CD8-positive, alpha-beta memory T cell (primary cell): ENCODE measurements at places on chromosomes 5 and 9. TPM values are rescaled to one million over a fixed set of nuclear protein-coding genes. Genes with fewer than 3 reads are reported as not detected.

DNA sequence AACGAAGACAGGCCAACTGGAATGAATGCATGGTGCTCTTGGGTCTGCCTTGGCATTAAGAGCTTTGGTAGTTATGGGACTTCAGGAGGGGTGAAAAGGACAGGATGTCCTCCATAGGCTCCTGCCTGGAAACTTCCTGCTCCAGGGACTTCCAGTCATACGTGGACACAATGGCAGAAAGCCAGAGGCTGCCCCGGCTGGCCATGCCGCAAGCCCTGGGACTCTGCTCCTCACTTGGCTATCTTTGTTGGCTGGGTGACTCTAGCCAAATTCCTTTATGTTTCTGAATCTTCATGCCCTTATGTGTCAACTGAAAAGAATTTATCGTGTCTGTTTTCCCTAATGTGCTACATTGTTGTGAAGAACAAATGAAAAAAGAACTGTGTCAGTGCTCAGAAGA, 136.9 kb downstream of the SIL1 start:
- no peak overlapping the region for H3K4me3 ChIP-seq
- H3K4me1 ChIP-seq = no peaks in the 10 kb centered on the region
- H3K27me3 ChIP-seq = no peaks in the 10 kb centered on the region
- H3K36me3 ChIP-seq = no peaks in the 10 kb centered on the region
- no peak for DNase-seq

Gene PCAT7
- total RNA-seq = not detected

DNA sequence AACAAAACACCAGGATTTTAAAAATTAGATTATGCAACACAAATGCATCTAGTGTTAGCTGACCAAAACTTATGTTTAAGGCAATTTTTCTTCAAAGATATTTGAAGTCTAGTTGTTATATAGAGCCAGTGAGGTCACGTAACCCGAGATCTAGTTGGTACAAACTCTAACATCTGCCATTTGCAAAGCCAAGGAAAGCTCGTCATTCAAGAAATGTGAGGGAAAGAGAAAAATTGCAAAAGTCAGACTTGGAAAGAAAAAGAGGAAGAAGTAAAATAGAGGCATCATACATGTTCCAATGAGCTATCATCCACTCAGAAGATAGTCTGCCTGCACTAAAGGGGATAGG, 293.4 kb upstream of the PUM3 start:
- H3K27me3 ChIP-seq = no peaks in the 10 kb centered on the region
- no peak for DNase-seq
- no peak overlapping the region for H3K4me3 ChIP-seq
- H3K4me1 ChIP-seq = no peaks in the 10 kb centered on the region
- H3K27ac ChIP-seq = no peak overlapping the region
- no peaks in the 10 kb centered on the region for H3K36me3 ChIP-seq

DNA sequence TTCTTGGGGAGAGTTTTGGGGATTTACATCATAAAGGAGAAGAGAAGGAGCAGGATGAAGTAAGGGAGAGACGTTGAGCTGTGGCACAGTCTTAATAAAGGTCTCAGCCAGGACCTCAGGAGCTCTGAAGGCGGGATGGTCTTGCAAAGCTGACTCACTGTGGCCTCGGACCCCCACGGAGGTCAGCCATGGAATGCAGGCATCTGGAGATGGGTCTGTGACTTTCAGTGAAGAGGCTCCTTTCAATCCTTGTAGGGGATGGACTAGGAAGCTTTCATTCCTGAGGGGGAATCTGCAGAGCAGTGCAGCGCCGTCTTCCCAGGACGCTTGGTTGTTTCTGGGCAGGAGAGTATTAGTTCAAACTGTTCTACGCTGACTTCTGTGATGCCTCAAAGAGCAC, 65.7 kb upstream of the BASP1 start:
- no peak overlapping the region for H3K27ac ChIP-seq
- no peak for DNase-seq
- no peaks in the 10 kb centered on the region for H3K36me3 ChIP-seq
- H3K27me3 ChIP-seq = no peaks in the 10 kb centered on the region
- H3K4me3 ChIP-seq = no peak overlapping the region

DNA sequence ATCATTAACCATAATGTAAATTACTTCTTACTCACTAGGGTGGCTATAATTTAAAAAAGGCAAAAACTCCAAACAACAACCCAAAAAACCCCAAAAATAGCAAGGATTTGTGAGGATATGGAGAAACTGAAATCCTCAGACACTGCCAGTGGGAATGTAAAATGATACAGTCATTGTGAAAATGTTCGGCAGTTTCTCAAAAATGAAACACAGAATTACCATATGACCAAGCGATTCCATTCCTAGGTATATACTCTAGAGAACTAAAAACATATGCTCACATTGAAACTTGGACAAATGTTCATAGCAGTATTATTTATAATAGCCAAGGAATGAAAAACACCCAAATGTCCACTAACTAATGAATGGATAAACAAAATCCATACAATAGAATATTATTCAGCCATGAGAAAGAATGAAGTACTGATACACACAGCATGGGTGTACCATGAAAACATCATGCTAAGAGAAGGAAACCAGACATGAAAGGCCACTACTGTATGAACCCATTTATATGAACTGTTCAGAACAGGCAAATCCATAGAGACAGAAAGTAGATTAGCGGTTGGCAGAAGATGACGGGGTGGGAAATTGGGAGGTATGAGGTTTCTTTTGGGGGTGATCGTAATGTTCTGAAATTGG, 119.1 kb downstream of the MAPKAP1 start:
- H3K27ac ChIP-seq = no peak overlapping the region
- H3K4me1 ChIP-seq = no peaks in the 10 kb centered on the region
- H3K36me3 ChIP-seq = peaks cover 4% of the 10 kb centered on the region
- no peaks in the 10 kb centered on the region for H3K27me3 ChIP-seq
- no peak for DNase-seq

GRCh38 chr9:105405514-105406131, 42.2 kb upstream of the FSD1L start:
- H3K36me3 ChIP-seq = no peaks in the 10 kb centered on the region
- DNase-seq = peak; percentile 77
- peaks cover 44% of the 10 kb centered on the region for H3K27me3 ChIP-seq
- H3K27ac ChIP-seq = no peak overlapping the region
- peak overlapping the region; percentile 31 for H3K4me3 ChIP-seq
